ENCODE measurements at places on chromosomes 11 and 22. TPM values are rescaled to one million over a fixed set of nuclear protein-coding genes. Genes with fewer than 3 reads are reported as not detected.

DNA sequence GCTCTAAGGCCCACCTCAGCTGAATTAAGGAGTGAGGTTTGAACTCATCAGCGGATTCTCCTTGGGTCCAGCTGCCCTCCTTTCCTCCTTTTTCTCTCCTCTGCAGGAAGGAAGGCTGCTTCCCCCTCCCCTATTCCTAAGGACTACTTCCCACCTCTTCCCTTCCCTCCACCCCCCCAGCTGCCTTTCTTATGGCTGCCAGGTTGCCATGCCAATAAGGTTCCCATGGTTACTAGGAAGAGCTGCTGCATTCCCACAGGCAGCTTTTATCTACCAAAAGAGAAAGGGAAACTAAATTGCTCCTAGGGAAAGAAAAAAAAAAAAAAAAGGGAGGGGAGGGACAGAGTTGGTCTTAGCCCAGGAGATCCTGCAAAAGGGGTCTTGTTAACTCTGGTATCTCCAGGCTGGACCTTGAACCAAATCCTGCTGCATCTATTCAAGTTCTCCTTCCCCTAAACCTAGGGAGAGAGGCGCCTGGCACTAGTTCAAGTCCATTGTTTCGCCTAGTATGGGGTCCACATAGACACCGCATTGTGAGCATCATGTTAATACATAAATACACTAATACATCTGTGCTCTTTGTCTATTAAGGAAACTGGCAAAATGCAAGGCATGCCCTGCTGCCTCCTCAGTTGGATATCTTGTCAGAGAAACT lies 21.2 kb upstream of the FEZ1 start:
- no peak for DNase-seq

- peak; percentile 72 for DNase-seq
Observed at GRCh38 chr22:46432164-46433068, 96.9 kb downstream of the TRMU start.

- no peak for DNase-seq
Observed at GRCh38 chr11:13692172-13692571, 23.7 kb downstream of the FAR1 start.

- no peak for DNase-seq
Observed at GRCh38 chr22:26025626-26026025, 143.6 kb upstream of the SEZ6L start.

DNA sequence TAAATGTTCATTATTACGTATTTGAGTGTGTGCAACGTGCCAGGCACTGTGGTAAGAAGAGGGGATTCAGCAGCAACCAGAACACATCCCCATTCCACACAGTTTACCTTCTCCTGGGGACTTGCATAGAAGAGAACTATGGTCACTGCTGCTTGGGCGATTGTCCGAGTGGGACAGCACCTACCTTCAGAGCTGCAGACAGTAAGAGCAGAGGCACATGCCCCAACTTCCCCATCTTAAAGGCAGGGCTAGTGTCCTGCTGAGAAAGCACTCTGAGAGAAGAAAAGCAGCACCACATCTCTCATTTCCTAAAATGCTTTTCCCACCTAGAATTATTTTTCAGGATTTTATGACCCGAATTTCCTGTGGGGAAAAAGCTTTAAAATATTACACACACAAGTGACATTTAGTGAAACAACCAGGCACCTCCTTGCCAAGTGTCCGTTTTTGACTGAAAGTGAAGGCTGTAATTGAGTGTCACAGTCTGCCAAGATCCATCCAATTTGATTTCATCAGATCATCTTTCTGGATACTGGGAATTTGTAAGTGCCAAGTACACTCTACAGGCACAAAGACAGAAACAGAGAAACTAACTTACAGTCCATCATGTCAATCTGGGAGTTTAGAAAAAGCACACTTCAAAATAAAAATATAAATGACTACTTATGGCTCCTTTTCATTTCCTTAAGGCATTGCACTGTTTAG lies 24.6 kb downstream of the TRAF6 start:
- no peak for DNase-seq

GRCh38 chr11:94521684-94522083 lies 9.4 kb downstream of the C11orf97 start:
- no peak for DNase-seq

DNA sequence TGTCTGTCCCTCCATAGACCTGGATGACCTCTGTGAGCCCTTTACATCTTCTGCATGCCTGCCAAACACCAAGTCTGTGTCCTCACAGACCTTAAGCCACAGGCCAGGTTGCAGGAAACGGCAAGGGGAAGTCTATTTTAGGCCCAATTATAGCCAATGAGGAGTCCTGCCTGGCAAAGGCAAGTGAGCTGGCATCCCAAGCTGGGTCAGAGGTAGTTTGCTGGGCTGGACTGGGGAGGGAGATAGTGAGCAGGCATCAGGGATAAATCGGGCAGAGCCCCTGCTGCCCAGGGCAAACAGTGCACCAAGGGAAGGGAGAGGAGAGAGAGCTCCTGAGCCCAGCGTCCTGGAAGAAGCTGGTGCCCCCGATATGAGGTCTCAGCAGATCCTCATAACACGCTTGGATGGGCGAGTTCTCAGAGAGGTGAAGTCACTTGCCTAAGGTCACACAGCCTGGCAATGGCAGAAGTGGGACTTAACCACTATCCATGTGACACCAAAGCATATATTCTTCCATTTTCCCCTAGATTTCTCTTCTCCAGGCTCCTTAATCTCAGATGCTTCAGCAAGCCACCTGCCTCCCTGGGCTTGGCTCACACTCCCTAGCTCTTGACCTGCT lies 3.7 kb upstream of the RELT start:
- no peak for DNase-seq

Gene CCDC179
- total RNA-seq: not detected

Gene TM7SF2
- total RNA-seq: 23.6 TPM

- DNase-seq: peak; percentile 93
Observed at GRCh38 chr11:68411501-68411991, 49.0 kb upstream of the PPP6R3 start.

All from mucosa of descending colon (tissue), 3 donors.